Right renal cortex interstitium (tissue), 3 donors: ENCODE measurements at places on chromosomes 3 and 15.

- no peak for DNase-seq
Observed at GRCh38 chr3:69997631-69998307, 1.8 kb upstream of the SAMMSON start.

GRCh38 chr15:39211108-39211979, 369.5 kb upstream of the THBS1 start:
- DNase-seq, result no peak

GRCh38 chr3:49805367-49805782, 2.3 kb downstream of the INKA1 start:
- peak; percentile 75 for DNase-seq

DNA sequence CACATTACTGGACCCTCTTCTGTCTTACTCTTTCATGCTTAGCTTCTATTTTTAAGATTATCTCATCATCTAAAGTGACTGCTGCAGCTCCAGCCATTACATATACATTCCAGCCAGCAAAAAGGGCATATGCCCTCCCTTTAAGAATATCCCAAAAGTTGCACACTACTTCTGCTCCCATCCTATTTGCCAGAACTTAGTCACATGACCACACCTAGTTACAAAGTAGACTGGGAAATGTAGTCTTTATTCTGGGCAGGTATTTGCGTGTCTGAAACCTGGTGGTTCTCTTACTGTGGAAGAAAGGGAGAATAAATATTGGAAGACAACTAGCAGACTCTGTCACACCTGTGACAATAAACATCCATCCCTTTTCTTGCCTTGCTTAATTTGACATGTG, 341.6 kb upstream of the NR2E3 start:
- DNase-seq, result no peak

GRCh38 chr3:41477399-41478014, 278.2 kb downstream of the CTNNB1 start:
- DNase-seq, result no peak

DNA sequence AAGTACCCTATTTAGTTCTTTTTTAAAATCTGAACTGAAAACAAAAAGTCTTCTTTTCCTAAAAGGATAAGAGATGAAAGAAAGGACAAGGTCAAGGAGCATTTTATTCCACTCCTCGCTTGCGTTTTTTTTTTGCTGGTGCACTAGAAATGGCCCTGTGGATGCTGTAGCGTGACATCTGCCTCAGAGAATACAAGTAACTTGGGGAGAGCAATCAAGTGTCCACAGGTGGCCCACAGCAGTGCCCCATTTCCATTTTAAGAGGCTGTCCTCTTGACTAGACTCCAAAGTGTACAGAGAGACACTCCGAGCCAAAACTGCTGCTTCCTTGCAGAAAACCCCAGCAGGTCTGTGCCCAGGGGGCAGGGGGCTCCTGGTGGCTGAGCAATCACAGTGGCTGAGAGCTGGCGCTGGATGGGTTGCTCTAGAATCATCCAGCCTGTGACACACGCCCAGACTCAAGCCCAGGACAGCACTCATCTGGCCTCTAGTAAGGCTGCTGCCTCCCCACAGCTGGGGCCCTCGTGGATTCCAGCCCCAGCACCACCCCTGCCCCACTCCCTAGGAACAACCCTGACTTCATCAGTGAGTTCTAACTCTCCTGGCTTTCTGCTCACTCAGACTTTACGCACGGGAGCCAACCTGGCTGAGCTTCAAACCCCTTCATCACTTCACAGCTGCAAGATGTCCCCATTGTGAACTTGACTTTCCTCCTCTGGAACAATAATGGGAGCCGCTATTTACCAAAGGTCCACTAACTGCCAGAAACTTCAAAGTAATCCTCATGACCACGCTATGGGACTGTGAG, 71.1 kb upstream of the SPATA12 start:
- no peak for DNase-seq

DNA sequence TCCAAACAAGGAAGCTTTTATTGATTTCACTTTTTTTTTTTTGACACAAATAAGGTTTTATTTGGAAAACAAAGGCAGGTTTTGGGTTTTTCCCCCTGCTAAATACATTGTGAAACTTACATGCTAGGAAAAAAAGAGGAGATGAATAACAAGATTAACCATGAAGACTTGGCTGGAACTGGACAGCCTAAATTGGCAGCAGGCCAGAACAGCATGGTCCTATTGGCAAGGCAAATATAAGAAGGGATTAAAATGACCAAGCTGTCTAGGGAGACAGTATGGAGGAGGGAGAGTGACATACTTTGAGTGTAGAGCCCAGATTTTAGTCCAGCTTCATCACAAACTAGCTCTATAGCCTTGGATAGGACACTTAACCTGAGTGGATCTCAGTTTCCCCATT, 63.9 kb upstream of the BBX start:
- DNase-seq, result no peak

GRCh38 chr15:77002954-77003912, 8.3 kb downstream of the PSTPIP1 start:
- no peak for DNase-seq

DNA sequence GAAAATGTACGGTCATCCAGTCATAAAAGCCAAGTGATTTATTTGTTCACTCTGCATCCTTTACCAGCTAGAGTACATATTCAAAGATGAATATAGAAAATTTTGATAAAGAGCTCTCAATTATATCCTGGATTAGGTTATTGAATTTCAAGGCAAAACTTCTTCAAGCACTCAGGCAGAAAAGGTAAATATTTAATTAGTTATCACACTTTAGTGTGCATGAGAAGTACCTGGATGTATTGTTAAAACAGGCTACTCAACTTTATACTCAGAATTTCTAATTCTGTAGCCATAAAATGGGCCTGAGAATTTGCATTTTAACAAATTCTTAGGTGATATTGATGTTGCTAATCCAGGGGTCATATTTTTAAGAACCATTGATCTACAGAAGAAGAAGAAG, 45.3 kb downstream of the ILDR1 start:
- DNase-seq, result no peak

GRCh38 chr15:73889053-73889761, 15.8 kb downstream of the TBC1D21 start:
- no peak for DNase-seq

GRCh38 chr15:71154607-71155200, 39.4 kb downstream of the THSD4 start:
- DNase-seq, result no peak

- no peak for DNase-seq
Observed at GRCh38 chr3:54882129-54882833, 45.6 kb downstream of the LRTM1 start.

DNA sequence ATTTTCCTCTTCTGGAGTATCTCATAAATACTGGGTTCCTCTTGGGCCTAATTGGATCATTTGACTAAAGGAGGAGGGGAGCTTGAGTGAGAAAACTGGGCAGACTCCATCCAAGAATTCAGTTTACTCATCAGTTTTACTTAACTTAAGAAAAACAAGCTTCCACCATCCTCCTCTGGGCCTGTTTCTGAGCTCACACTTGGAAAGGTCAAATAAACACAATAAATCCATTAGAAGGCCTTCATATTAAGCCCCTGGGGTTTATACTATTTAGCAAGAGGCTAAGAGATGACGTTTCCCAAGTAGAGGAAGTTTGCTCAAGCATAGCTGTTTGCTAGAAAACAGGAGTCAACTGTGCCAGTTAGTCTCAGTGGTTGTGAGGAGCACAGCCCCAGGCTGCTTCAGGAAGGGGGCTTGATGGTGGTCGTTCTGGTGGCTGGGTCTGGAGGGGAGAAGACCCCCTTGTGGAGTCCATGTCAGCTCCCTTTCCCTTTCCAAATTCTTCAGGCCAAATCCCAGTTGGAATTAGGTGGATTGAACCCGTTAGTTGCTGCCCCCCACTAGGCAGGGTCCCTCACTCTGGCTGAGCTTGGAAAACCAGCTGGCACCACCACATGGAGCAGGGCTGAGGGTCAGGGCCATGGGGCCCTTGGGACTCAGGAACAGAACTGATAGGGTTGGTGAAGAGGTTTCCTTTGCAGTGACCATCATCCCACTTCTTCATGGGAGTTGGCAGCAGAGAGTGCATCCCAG, 64.8 kb downstream of the SPSB4 start:
- DNase-seq, result peak; percentile 54

DNA sequence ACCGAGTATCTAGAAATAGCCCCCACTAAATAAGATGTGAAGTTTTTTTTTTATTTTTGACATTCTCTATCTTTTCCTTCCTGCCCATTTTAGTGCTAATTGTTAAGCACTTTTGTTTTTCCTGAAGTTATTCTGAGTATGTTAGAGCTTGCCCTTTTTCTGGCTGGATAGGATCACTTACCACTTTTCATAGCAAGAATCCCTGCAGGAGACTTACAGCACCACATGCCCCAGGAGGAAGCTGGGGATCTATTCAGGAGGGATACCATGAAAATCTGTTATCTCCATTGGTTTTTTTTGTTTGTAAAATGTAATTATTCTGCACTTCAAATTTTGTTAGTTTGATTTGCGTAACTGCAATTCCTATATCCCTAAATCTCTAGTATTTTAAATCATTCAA, 968.4 kb downstream of the ZPLD1 start:
- no peak for DNase-seq

GRCh38 chr15:25890529-25890928, 27.4 kb upstream of the ATP10A start:
- no peak for DNase-seq

DNA sequence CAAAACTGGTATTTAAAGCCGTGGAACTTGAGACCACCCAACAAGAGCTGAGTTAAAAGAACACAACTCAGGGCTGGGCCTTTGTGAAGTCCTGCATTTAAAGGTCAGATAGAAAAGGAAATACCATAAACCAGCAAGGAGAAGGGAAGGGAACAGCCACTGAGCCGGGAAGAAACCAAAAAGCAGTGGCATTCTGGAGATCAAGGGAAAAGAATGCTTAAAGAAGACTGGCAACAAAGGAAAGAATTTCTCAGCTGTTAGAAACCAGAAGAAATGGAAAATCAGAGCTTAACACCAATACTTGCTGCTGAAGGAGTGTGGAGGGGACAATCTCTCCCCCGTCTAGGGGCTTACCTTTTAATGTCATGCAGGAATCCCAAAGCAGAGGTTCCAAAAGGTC, 247.4 kb upstream of the CHRNA7 start:
- DNase-seq, result no peak

- no peak for DNase-seq
Observed at GRCh38 chr3:133209871-133210550, 171.8 kb downstream of the TMEM108 start.
